ENCODE measurements at places on chromosomes 6 and 20.

DNA sequence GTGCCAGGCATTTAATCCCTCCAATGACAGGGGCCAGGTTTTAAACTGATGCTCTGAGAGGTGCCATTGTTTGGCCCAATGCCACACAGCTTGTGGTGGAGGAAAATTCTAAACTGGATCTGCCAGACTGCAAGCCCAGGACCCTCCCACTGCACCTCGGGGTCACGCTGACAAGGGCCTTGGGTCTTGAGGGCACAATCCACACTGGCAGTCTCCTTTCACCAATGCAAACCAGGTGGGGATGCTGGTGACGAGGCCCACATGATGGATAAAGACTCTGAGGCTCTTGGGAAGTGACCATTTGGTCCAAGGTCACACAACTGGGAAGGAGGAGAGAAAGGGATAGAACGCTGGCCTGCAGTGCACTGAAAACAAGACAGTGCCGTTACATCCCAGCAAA, 14.7 kb downstream of the ANKRD60 start:
- no peak overlapping the region for H3K4me3 ChIP-seq
- no peak overlapping the region for H3K27ac ChIP-seq
- no peaks in the 10 kb centered on the region for H3K36me3 ChIP-seq
- no peaks in the 10 kb centered on the region for H3K27me3 ChIP-seq
- H3K4me1 ChIP-seq: peaks cover 3% of the 10 kb centered on the region

DNA sequence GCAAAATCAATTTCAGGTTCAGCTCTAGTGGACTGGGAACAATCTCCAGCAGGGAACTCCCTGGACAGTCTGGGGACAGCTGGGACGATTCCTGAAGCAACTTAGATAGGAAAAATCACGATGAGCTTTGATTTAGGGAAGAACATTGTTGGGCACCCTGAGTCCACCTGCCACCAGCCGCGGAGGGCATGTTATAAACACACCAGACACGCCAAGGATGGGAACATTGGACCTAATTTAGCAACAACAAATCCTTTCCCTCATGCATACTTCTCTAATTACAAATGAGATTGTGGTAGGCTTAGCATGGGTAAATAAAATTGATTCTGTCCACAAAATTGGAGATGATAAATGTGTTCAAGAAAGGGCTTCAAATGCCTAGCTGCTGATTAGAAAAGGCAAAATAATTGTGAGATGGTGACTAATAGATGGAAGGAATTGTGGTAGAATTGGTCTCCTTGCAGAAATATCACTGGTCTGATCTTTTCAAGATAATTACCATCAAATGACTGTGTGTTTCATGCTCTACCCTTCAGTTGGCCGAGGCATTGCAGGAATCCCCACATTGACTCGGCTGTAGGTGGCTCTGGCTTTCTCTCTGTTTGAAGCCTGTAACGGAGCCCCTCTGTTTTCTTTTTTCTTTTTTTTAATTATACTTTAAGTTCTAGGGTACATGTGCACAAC, 6.1 kb upstream of the NANP start:
- DNase-seq: no peak
- H3K27ac ChIP-seq: no peak overlapping the region
- no peak overlapping the region for H3K4me3 ChIP-seq
- H3K27me3 ChIP-seq: no peaks in the 10 kb centered on the region

DNA sequence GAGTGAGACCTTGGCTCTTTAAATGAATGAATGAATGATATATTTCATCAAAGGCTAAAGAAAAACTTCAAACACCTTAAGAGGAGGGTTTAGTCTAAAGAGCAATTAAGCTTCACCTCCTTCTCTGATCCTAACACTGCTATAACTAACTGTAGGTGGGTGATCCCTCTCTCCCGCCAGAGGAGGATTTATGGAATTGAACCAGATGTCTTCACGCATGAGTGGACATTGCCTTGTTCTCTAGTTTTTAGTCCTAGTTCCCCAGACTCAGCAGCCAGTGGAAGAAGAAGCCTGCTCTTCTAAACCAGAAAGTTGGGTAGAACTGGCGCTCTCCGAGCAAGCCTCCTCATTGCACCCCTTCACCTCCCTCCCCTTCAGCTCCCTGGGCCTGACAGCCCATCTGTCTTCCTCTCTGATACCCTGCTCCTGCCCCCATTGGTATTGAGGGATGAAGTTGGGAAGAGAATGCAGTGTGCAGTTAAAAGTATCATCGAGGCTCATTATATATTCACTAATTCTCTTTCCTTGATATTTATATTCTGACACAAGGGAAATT, 142.7 kb downstream of the ARID1B start:
- no peak for DNase-seq
- no peak overlapping the region for H3K4me3 ChIP-seq
- H3K36me3 ChIP-seq: no peaks in the 10 kb centered on the region

DNA sequence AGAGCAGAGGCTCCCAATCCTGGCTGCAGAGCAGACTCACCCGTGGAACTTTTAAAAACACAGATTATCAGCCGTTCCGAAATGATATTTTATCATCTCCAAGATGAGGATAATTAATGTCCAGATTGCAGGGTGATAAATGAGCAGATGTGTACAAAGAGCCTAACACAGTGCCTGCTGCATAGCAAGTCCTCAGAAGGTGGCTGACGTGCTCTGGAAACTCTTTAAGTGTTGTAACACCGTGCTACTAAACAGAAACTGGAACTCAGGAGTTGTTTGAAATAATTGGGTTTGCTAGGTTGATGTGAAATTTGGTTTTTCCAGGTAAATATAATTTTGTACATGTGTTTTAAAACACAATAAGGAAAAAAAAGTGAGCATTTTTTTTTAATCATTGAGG, 118.0 kb downstream of the ARMC2 start:
- no peak overlapping the region for H3K27ac ChIP-seq
- no peaks in the 10 kb centered on the region for H3K27me3 ChIP-seq
- no peak overlapping the region for H3K4me3 ChIP-seq
- no peak for DNase-seq

DNA sequence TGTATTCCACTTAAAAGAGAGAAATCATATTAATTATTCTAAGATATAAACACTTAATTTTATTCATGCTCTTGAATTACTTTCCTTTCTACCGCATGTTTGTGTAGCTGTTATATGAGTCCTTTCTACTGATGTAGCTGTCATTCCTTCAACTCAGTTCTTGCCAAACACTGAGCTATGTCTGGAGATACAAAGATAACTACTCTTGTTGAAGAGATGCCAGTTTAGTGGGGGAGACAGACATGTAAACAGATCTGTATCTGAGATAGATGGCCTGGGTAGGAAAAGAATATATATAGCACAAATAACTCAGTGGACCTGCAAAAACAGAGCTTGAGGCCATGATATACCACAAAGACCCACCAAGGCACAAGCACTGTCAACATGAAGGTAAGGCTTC, 157.3 kb downstream of the BTBD9 start:
- H3K27me3 ChIP-seq: no peaks in the 10 kb centered on the region
- H3K36me3 ChIP-seq: no peaks in the 10 kb centered on the region
- no peak overlapping the region for H3K4me3 ChIP-seq
- no peak for DNase-seq

DNA sequence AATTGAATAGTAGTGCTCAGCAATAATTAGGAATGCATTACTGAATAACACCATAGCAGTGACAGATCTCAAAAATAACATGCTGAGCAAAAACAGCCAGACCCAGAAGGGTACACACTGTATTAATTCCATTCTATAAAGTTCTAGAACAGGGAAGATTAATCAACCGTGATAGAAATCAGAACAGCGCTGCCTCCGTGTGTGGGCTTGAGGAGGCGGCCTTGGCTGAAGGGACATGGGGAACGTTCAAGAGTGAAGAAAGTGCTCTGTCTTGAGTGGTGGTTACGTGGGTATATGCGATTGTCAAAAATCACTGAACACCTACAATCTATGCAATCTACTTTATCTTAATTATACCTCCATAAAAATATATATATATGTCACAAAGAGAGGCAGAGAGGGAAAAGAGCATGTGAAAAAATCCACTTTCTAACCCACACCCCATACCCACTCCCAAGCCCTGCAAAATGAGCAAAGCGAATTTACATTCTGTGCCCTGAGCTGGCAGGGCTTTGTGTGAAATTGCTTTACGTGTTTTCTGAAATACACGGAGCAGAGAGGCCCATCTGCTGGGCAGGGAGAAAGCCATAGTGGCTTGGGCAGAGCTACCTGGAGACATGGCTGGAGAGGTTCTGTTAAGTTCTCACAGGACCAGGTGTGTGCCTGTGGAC, 74.4 kb downstream of the NFATC2 start:
- no peak overlapping the region for H3K27ac ChIP-seq
- no peak overlapping the region for H3K4me3 ChIP-seq
- DNase-seq: no peak
- H3K36me3 ChIP-seq: no peaks in the 10 kb centered on the region
- H3K4me1 ChIP-seq: peaks cover 13% of the 10 kb centered on the region

DNA sequence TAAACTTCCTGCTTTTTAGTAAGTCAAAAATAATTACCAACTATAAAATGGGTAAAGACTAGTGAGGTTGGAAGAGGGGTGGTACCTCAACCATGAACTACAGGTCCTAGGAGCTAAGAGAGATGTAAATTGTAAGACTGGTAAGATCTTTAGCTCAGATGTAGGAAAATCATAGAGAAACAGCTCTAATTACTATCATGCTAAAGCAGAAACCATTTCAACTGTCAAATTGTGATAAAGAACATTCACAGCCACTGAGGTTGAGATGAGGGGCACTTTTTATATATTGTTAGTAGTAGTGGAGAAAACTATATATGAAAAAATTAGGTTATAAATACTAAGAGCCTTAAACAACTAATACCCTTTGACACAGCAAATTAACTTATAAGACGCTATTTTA, 20.0 kb downstream of the CDK19 start:
- H3K4me3 ChIP-seq: no peak overlapping the region
- no peaks in the 10 kb centered on the region for H3K4me1 ChIP-seq
- no peak for DNase-seq
- no peaks in the 10 kb centered on the region for H3K36me3 ChIP-seq
- H3K27me3 ChIP-seq: no peaks in the 10 kb centered on the region
- no peak overlapping the region for H3K27ac ChIP-seq

DNA sequence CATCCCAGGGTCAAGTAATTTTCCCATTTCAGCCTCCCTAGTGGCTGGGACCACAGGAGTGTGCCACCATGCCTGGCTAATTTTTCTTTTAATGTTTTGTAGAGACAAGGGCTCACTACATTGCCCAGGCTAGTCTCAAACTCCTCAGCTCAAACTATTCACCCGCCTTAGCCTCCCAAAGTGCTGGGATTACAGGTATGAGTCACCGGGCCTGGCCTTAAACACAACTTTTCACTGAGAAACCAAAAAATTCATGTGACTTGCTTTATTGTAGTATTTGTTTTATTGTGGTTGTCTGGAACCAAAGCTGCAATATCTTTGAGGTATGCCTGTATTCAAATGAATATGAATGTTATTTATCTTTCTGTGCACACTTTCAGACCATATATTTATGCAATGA, 72.2 kb downstream of the RWDD2A start:
- no peaks in the 10 kb centered on the region for H3K27me3 ChIP-seq
- no peak overlapping the region for H3K27ac ChIP-seq
- H3K4me1 ChIP-seq: no peaks in the 10 kb centered on the region

Measured in sigmoid colon (tissue), 7 donors.